NCI-H1694 (cell line): ENCODE measurements at places on chromosomes 4 and X.

DNA sequence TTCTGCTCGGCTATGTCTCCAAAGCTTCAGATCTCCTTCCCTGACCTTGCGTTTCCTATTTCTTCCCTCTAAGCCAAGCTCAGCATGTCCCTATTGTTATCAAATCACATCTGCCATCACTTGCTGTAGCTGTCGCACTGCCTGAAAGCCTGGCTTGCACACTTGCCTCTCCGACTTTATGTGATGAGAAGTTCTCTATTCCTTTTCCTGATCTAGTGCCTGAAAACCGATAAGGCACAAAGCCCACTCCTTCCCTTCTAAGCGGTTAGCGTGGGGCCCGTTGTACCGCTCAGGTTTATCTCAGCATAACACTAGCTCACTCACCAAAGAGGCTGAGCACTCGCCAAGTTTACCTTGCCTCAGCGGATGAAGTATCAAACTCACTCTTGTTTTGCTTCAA, 816 bp downstream of the NMU start:
- DNase-seq: no peak

GRCh38 chr4:157977086-157977485, 195.7 kb downstream of the GASK1B start:
- DNase-seq: no peak

DNA sequence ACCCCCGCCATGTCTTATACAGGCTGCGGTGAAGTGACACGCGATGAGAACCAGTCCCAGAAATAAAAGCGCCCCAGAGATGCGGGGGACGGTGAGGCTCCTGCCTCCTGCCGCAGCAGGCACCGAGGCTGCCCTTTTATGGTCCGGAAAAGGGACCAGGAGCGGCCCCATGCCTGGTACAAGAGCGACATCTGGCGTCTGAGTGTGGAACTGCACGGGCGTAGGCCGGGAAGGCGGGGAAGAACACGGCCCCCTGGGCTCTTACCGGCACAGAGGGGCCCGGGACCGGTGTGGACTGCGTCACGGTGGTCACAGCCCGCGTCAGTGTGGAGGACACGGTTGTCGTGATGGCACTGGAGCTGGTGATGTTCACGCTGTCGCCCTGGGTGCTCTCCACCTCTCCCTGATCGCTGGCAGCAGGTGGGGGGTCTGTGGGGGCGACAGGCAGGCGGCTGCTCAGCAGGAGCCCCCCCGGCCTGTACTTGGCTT, 8.9 kb upstream of the RENBP start:
- DNase-seq: peak; percentile 70

DNA sequence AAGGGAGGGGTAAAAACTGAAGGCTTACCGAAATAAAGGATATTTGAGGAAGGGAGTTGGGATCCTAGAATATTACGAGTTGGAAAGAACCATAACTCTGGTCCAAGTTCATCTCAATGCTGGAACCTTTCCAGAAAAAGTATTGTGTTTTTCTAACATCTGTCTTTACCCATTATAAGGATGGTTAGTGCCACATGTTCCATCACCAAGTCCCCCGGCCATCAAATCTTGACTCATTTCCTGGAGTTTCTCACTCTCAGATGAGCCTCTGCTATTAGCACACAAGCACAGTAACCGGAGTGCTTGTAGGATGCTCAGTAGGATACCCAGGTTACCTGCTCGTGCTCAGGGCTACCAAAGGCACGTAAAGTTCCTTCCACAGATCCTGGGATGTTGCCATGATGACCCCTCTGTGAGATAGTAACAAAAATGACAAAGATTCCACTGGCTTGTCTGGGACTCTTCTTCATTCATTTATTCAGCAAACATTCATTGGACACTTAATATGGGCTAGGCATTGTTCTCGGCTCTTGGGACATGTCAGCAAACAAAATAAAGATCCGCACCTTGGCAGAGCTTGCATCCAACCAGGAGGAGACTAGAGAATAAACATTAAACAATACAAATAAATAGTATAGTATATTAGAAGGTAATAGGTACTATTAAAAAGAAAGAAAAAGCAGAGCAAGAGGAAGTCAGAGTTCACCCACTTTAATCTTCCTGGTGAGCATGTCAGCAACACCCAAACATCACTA, 36.3 kb downstream of the PKD2 start:
- DNase-seq: no peak
